Left ventricle myocardium superior (tissue), 1 donor: ENCODE measurements at places on chromosomes 16 and 17.

GRCh38 chr17:34865716-34866115 lies 95.5 kb downstream of the CCT6B start:
- DNase-seq, result no peak

GRCh38 chr17:75697651-75698291 lies 23.5 kb upstream of the ITGB4 start:
- no peak for DNase-seq

DNA sequence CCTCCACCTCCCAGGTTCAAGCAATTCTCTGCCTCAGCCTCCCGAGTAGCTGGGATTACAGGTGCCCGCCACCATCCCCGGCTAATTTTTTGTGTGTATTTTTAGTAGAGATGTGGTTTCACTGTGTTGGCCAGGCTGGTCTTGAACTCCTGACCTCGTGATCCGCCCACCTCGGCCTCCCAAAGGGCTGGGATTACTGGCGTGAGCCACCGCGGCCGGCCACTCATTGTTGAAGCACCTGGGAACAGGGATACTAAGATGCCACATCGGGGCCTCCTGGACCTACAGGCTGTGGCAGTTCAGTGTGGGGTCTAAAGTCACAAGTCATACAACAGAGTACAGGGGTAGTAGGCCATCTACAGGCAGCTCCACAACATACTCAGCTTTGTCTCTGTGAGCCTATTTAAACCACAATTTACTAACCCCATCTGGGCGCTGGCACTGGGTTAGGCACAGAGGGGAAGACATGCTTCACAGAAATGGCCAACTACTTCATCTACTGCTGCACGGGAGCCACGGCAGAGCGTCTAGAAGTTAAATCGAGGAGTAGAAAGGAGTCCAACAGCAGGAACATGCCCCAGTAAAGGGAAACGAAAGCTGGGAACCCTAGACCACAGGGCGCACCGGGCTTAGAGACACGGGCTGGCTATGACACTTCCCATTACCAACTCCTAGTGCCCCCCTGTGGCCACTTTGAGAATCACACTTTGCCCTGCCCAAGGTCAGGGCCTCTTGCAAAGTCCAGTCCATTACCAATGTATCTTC lies 4.3 kb downstream of the VAMP2 start:
- DNase-seq, result peak; percentile 94

GRCh38 chr17:16989230-16989952 lies 17.5 kb upstream of the TNFRSF13B start:
- DNase-seq, result no peak

- DNase-seq, result peak; percentile 28
Observed at GRCh38 chr16:76583466-76583865, 306.3 kb downstream of the CNTNAP4 start.

DNA sequence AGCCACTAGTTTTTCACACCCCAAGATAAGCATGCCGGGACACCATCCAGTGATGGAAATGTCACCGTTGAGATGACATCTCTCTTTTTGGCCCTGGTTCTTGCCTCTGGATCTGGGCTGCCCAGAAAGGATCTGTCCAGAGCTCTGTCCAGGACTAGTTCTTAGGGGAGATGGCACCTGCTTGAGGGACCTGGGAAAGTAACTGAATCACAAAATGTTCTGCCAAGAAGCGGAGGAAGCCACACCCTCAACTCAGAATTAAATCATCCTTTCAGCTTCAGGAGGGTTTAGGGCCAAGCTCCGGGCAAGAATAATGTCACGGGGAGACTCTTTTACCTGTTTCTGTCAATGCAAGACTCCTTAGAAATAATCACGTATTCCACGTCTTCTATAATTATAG lies 248.6 kb downstream of the MAF start:
- DNase-seq, result no peak

- DNase-seq, result no peak
Observed at GRCh38 chr16:49890876-49891275, 35.0 kb upstream of the ZNF423 start.

GRCh38 chr16:89431158-89431584 lies 59.2 kb downstream of the ANKRD11 start:
- DNase-seq, result peak; percentile 49

DNA sequence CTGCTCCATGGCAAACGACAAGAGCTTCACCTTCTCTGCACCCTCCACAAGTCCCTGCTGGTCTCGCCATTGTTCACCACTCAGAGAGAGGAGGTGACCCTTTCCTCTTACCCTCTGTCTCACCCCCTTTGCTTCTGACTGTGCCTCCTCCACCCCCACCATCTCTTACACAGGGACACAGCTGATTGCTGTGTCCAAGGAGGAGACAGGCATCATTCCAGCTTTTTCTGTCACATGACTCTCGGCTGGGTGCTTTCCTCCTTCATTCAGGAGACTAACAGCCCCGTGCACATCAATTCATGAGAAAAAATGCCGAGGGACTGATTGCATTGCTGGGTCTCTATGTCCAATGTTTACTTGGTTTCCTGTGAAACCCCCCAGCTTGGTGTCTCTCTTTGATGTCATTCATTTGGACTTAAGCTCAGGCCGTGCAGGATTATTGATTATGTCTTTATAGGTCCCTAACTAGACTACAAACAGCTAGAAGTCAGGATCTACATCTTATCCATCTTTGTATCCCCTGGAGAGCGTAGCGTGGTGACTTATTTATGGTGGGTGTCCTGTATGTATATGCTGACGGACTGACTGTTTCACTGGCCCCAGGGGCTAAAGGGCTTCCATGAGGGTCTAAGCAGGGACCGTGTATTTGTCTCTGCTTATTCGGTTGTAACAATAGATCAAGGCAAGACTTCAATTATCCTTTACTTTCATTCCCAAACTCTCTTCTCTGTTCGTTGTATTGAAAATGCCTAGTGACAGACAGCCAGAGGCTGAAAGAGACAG lies 82.2 kb upstream of the CDH13 start:
- DNase-seq, result no peak

DNA sequence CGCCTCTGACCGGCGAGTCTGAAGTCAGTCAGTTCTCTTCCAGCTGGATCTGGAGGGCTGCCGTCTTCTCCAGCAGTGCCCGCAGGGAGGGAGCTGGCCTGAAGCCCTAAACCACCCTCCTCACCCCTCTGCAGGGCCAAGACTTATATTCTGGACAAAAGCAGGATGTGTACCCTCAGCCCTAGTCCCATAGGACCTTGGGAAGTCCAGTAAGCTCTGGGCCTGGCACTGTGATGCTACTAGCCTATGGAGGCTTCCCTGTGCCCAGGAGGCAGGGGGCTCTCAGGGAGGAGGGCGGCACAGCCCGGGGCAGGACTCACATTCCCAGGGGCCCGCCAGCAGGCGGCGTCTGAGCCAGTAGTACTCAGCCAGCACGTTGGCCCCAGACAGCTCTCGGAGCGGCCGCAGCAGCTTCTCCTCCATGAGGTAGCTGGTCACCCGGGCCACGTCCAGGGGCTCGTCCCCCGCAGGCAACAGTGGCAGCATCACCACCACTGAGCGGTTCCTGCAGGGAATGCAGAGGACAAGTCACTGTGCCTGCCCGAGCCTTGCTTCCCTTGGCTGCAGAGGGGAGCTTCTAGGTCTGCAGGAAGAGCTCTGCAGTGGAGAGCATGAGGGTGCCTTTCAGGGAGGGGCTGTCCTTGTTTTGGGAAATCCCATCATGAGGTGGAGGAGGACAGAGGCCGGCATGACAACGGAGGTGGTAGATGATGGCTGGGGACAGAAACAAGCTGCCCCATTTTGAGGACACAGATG lies 41.7 kb downstream of the RMI2 start:
- peak; percentile 64 for DNase-seq

GRCh38 chr17:72479113-72479512 lies 358.3 kb downstream of the SOX9 start:
- no peak for DNase-seq

- DNase-seq, result no peak
Observed at GRCh38 chr16:66928702-66929388, 3.5 kb upstream of the RRAD start.

GRCh38 chr16:19805459-19806162 lies 79.0 kb downstream of the GPRC5B start:
- no peak for DNase-seq
